ENCODE measurements at places on chromosomes 5 and 9.

DNA sequence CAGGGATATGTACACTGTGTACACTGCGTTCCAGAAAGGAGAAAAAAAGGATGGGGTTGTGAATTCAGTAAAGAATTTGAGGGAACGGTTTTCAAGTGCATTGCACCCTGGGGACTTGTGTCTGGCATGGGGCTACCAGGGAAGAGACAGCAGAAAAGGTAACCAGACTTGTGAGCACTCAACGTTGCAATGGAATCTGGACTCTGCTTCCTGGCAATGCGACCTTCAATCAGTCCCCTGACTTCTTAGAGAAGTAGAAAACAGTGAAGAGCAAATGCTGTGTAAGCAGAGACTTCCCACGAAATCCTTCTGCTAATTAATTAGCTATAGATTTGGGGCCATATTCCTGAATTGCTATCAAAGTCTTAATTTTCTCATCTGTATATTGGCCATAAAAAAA is 36.3 kb downstream of the MACIR start:
- DNase-seq, result no peak

DNA sequence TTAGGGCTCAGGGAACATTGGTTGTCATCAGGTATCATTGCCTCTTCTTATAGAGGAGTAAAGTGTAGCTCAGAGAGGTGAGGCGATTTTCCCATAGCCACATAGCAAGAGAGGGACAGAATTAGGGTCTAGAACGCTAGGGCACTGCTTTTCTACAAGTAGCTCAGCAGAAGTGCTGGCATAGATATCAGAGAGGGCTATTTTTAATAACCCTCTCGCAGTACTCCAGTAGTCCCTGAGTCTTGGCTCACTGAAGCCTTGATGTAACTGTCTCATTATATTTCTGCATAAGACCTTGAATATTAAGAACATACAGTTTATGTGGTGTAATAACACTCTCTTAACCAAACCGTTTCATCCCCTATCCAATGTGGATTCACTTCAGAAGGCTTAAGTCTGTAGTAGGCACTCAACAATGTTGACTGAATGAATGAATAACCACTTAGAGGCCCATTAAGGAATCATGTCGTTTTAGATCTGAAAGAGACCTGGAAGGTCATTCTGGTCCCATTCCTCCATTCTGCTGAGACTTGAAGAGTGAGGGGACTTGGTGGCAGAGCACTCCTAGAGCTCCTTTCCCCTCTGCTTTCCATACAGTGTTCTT is 4.7 kb upstream of the FRMPD1 start:
- DNase-seq, result no peak

- DNase-seq, result no peak
These were observed 16.0 kb downstream of the ZNF462 start for GRCh38 chr9:106878934-106879333.

DNA sequence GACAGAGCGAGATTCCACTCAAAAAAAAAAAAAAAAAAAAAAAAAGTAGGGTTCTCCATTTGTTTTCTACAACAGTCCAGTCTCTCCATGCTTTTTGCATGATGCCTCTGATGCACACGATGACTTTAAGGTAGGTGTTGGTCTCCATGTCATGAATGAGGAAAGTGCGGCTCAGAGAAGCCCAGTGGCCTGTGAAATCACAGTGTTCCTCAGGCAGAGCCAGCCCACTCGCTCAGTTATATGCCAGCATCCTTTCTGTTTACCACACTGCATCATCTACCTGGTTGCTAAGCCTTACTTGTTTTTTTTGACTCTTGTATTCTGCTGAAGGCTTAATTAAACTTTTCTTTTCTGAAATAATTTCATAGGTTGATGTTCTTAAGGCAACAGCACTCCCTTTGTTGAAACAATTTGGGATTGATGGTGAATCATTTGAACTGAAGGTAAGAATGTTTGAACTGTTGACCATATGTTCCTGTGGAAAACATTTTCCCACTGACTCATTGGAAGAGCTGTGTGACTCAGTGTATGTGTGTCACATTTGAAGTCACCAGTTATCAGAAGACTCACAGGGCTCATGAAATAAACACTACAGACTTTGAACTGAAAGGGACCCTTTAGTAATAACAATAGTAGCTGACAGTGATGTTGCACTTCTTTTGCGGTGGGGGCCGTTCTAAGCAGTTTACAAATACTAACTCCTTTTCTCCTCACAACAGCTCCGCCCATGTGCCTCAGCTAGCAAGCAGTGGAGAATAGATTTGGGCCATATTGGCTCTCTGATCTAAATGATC is 40.2 kb downstream of the RCL1 start:
- DNase-seq, result no peak

GRCh38 chr9:71619926-71620325 is 148.4 kb downstream of the CEMIP2 start:
- no peak for DNase-seq

DNA sequence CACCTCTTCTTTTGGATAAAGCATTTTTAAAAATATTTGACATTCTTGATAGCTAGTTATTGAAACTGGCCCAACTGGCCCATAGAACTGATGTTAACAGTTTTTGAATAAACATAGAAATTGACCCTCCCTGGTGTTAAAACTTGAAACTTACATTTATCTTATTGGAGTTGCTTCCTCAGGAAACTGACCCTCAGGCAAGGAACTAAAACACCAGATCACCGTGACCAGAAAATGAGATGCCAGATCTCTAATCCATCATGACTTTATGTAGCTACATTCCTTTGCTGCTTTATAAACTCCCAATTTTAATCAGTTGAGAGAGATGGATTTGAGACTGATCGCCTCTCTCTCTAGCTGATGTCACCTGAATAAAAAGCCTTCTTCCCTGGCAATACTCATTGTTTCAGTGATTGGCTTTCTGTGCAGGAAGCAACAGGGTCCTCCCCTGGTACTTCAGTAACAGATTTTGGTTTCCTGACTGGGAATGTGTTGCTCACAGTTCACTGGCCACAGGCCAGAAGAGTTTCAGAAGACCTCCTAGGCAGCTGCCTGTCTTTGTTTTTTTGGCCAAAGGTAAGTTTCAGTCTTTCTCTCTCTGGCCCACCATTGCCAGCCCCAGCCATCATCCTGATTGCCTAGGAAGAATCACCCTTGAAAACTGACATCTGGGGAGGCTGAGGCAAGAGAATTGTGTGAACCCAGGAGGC is 212.4 kb downstream of the DTWD2 start:
- no peak for DNase-seq

DNA sequence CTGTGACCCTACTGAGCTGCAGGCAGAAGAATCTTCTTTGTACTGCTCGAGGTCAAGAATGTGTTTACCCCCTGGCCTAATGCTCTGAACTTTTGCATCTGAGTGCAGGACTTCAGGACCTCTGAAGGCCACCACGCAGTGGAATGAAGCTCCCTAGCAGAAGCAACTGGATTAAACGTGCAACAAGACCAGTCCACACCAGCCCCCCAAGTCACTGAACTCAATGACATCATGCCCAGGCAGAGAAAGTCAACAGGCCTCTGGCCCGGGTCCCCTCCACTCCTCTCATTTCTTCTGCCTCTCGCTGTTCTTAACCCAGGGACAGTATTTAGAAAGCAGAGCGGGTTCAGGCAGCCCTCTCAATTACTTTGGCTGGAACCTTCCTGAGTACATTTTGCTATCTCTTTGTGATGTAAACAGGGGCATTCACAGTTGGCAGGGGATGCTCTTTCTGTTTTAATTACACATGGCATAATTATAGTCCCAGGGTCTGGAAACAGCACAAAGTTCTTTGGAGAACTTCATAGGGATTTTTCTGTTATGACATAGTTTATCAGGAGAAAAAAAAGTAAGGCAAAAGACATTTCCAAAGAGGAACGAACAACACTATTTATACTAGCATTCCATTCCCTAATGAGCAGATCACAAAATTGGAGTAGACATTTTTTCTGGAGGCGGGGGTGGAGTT is 108.2 kb upstream of the SPATA31D4 start:
- DNase-seq, result no peak

DNA sequence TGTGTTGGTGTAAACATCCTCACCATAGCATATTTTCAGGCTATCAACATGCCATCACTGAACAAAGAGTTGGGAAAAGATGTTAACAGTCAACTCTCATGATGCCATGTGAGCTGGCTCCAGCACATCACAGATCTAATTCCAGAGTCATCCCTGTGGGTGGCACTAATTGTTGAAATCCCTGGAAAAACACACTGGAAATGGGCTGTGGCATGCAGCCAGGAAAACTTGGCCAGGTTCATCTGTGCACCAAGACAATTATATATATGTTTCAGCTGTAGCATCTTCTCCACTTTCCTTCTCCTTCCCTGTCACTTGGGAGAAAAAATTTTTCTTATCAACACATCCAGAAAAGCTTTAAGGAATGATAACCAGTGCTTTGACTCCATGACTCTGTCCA is 313.7 kb downstream of the TRIM32 start:
- DNase-seq, result no peak

DNA sequence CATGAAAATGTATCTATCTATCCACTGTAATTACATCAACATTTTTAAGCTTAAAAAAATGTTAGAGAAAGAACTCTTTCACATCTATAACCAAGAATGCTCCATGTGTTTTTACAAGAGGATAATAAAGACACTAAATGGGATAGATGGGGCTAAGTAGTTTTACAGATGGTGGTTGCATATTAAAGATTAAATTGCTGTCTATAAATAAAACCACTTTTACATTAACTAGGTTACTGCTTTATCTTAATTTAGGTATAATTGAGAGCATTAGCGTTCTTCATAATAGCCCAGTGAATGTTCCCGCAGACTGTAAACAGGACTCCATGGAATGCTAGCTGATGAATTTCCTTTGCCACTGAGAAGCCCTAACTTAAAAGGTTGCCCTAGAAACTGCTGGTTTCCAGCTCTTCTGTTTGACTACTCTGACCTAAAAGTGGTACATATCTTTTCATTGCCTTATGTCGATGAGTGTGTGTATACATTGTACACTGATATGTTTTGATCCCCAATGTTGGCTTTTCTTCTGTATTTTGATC is 117.9 kb downstream of the SGCD start:
- no peak for DNase-seq

GRCh38 chr5:34525761-34526160 is 130.4 kb upstream of the RAI14 start:
- no peak for DNase-seq

- DNase-seq, result no peak
These were observed 389.1 kb upstream of the KIF2A start for GRCh38 chr5:61916621-61917620.

Measured in D721Med (cell line).